Natural killer cell (primary cell): ENCODE measurements at places on chromosomes 6 and 20.
A peak's percentile ranks its signal among the peaks of the same experiment; 100 is the strongest.

DNA sequence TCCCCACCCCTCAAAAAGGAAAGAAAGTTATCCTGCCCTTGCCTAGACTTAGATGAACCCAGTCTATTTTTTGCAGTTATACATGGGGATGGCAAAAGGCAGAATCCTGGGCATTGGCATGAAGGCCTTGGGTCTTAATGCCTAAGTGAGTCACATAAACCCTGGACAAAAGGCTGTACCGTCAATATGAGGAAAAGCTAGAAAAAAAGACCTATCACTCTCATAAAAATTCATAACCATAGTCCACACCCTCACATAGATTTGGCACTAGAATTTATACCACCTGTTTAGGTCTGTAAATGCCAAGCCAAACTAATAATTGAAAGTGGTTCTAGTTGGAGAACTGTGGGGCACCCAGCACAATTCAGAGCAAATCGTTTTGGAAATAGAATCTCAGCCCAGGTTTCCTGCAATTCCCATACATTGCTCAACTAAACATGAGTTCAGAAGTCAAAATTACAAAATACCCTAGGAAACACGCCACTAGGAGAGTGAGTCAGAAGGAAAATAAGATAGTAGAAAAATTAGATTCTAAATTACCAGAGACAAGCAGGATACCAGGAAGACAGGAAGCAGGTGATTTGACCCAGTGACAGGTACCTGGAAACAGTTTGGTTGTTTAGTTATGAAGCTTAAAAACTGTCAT, 70.4 kb upstream of the FUCA2 start:
- DNase-seq, result no peak

GRCh38 chr6:27867051-27867944, 44.9 kb downstream of the OR2B2 start:
- DNase-seq, result peak; percentile 86

- DNase-seq, result no peak
Observed at GRCh38 chr6:3755637-3756545, 4.4 kb upstream of the PXDC1 start.

GRCh38 chr6:139443231-139444112, 69.0 kb upstream of the CITED2 start:
- DNase-seq, result no peak

- no peak for DNase-seq
Observed at GRCh38 chr6:72855471-72855870, 233.6 kb downstream of the KCNQ5 start.

DNA sequence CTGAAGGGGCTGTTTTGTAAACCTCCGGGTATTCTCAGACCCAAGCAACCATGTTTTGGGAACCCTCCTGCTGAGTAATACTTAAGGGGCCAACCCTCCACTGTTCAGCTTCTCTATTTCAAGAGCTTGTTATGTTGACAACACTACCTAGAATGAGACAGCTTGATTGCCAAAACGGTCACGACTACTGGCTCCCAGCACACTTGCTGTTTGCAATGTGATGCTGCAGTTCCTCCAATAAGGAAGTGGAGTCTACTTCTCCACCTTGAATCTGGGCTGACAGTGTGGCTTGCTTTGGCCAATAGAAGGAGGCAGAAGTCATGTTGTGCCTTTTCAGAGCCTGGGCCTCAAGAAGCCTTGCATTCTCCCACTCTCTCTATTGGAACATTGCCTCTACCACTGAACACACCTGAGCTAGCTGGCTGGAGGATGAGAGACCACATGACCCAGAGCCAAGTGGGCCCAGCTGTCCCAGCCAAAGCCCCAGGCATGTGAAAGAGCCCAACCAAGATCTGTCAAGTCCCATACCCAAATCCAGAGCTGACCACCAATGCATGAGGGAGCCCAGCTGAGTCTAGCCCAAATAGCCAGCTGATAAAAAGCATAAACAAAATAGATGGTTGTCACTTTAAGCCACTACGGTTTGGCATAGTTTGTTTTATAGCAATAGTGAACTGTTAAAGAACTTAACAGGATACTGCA, 108.0 kb downstream of the PRND start:
- DNase-seq, result no peak

DNA sequence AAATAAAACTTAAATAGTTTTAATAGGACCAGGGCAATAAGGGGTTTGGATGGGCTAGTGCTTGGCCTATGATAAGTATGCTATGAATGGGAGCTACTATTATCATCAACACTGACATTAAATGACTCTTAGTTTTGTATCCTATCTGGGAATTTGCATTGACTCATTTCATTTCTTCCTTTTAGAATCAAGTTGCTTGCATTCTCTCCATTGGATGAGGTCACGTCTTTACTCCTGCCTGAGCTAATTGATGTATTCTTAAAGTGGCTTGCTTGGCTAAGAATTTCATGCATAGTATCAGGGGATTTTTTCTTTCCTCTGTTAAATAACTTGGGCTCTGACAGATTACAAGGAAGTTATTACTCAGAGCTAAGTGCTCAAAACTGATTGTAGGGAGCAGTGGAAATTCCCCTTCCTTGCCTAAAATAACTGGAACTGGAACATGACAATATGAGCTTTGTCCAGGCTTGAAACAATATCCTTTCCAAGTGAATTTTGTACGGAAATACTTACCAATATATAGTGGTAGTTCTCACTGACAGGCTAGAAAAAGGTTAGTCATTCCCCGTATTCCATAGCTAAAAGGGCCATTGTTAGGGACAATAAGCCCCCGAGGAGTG, 169.9 kb downstream of the BCAS1 start:
- no peak for DNase-seq

DNA sequence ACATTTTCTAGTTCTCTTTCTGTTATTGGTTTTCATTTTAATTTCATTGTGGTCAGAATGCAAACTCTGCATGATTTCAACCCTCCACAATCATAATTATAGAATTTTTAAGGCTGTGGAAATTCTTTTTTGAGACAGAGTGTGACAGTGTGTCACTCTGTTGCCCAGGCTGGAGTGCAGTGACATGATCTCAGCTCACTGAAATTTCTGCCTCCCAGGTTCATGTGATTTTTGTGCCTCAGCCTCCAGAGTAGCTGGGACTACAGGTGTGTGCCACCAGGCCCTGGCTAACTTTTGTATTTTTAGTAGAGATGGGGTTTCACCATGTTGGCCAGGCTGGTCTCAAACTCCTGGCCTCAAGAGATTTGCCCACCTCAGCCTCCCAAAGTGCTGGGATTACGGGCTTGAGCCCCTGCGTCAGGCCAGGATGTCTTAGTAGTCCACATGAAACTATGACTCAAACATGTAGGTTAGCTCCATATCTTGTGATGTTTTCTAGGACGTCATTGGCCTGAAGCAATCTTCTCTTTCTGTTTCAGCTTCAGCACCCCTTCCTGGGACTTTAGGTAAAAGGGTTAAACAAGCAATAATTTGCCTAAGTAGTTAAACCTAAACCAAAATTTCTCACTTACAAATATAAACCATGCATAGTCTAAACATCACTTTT, 47.4 kb upstream of the SAMD3 start:
- no peak for DNase-seq

GRCh38 chr6:18391023-18391422, 3.9 kb downstream of the RNF144B start:
- DNase-seq, result no peak

- DNase-seq, result no peak
Observed at GRCh38 chr20:24939036-24939435, 10.0 kb upstream of the CST7 start.

DNA sequence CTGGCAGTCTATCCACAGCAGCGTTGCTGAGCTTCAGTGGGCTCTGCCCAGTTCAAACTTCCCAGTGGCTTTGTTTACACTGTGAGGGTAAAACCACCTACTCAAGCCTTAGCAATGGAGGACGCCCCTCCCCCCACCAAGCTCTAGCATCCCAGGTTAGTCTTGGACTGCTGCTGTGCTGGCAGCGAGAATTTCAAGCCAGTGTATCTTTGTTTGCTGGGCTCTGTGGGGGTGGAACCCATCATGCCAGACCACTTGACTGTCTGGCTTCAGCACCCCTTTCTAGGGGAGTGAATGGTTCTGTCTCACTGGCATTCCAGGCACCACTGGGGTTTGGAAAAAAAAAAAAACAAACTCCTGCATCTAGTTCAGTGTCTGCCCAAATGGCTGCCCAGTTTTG, 249.7 kb upstream of the SYNCRIP start:
- DNase-seq, result no peak

DNA sequence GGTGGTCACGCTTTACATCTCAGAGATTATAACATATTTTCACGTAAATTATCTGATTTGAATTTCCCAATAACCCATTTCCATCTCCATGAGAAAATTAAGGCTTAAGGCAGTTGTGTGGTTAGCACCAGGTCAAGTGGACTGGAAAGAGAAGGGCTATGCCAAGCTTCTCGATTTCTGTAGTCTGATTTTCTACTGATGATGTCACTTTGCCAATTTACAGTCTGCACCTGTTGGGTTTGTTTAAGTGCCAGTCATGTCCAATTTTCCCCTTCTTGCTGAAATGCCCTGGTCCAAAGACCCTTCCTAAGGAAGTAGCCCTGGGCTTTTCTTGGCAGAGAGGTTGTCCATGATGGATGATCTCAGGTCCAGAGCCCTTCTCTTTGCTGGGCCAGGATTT, 562.3 kb upstream of the BTBD3 start:
- no peak for DNase-seq

DNA sequence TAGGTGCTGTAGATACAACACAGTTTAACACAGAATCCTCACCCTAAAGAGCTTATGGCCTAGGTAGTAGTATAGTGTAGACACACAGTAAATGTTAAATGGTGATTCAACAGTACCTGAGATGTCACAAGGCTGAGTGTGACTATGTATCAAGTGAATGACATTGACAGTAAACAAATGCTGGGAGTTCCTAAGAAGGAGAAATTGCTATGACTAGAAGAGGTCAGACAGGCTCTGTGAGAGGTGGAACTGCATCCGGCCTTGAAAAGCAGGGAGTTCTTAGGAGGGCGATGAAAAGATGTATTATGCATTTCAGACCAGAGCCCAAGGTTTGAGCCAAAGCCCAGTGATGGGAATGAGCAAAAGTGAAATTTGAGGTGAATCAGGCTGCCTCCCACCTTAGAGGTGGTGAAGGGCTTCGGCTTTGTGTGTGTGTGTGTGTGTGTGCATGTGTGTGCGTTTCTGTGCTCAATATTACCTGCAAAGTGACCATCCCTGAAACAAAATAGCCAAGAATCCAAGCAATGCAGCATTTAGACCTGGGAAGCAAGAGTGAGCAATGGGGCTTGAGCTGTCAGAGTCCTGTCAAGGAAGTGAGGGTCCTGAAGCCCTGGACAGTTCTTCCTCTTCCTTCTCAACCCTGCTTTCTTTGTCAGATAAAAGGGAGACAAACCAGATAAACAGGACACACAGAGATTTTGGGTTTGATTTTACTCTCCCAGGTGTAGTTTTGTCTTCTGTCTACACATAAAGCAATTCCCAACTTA, 32.3 kb upstream of the CITED2 start:
- no peak for DNase-seq
